ENCODE measurements at places on chromosomes 5 and 9. TPM values are rescaled to one million over a fixed set of nuclear protein-coding genes. Genes with fewer than 3 reads are reported as not detected.

DNA sequence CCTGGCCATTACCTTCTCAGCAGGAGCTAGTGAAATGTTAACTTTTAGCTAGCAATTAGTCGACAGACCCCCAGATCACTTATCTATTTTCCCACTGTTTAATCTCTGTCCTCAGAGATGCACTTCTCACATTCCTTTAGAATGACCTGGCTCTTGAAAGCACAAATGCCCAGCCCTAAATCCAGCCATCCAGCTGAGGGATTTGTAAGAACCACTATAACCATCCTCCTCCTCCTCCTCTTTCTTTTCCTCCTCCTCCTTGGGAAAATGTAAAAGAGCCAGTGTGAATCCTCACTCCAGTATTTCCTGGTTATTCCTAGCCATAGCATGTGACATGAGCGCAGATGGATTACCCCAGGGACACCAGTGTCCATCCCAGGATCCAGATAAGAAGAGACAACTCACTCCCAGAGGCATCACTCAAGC is 124.3 kb downstream of the ENC1 start:
- H3K36me3 ChIP-seq = peaks cover 6% of the 10 kb centered on the region
- no peaks in the 10 kb centered on the region for H3K27me3 ChIP-seq
- no peak overlapping the region for H3K27ac ChIP-seq
- DNase-seq = no peak

Gene IL31RA
- 2.4 TPM for total RNA-seq

- H3K36me3 ChIP-seq = peaks cover 34% of the 10 kb centered on the region
- no peaks in the 10 kb centered on the region for H3K27me3 ChIP-seq
Measured at GRCh38 chr5:62305358-62305714, 670 bp upstream of the KIF2A start.

DNA sequence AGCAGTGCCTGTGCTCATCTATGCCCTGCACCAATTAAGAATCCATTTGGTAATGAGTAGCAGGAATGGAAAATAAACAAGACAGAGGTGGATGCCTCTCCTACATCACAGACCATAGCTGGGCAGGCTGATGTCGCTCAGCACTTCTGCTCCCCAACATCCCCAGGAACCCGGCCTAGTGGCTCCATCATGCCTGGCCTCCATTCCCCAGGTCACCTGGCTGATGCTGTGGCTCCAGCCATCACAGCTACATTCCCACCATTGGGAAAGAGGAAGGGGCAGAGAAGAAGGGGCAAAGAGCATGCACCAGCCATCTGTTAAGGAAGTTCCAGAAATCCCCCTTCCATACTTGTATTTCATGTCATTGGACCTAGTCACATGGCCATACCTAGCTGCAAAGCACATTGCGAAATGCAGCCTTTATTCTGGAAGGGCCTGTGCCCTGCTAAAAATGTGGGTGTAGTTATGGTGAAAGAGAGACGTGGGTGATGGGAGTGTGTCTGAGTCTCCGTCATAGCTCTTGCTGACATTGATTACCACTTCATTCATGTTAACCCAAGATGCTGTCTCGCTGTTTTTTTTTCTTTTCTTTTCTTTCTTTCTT is 86.1 kb upstream of the ADAMTS2 start:
- no peak overlapping the region for H3K27ac ChIP-seq
- no peaks in the 10 kb centered on the region for H3K4me1 ChIP-seq
- no peaks in the 10 kb centered on the region for H3K36me3 ChIP-seq
- H3K4me3 ChIP-seq = no peak overlapping the region
- DNase-seq = no peak

- H3K4me3 ChIP-seq = no peak overlapping the region
- H3K4me1 ChIP-seq = no peaks in the 10 kb centered on the region
- no peak overlapping the region for H3K27ac ChIP-seq
- DNase-seq = no peak
- no peaks in the 10 kb centered on the region for H3K27me3 ChIP-seq
Measured at GRCh38 chr9:37085233-37085632, 35.1 kb upstream of the ZCCHC7 start.

- H3K27me3 ChIP-seq = no peaks in the 10 kb centered on the region
- H3K27ac ChIP-seq = no peak overlapping the region
- H3K4me1 ChIP-seq = no peaks in the 10 kb centered on the region
- H3K4me3 ChIP-seq = no peak overlapping the region
Measured at GRCh38 chr9:104082168-104082567, 11.9 kb upstream of the SMC2 start.

DNA sequence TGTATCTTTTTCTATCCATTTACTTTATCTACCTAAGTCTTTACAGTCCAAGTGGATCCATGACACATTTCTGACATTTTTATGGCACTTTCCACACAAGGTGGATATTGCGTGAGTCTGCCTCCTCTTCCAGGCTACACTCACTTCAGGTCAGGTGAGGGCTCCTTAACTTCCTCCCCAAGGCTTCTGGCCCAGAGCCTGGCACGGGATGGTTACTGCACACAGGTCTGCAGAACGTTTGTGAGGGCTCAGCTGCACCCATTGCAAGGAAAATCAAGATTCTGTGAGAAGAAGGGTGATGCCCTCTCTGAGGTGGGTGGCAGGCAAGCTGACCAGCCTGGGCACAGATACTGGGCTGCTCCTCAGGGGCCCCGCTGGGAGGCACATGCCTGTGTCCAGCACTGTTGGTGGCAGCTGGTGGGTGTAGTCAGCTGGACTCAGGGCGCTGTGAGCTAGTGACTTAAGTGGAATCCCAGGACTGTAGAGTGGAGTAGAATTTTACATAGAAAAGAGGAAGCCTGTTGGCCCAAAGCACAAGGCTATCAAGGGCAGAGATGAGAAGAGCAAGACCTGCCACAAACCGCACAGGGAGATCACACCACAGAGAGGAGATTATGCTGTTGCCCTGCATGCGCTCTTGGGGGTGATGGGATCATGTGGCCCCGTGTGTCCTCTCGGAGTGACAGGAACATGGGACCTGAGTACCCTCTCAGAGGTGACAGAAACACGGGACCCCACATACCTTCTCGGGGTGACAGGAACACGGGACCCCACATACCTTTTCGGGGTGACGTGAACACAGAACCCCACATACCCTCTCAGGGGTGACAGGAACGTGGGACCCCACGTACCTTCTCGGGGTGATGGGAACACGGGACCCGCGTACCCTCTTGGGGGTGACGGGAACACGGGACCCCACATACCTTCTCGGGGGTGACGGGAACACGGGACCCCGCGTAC is 21.3 kb downstream of the AHRR start:
- peaks cover 9% of the 10 kb centered on the region for H3K4me1 ChIP-seq
- DNase-seq = no peak
- H3K27me3 ChIP-seq = peaks cover 13% of the 10 kb centered on the region
- H3K27ac ChIP-seq = no peak overlapping the region

DNA sequence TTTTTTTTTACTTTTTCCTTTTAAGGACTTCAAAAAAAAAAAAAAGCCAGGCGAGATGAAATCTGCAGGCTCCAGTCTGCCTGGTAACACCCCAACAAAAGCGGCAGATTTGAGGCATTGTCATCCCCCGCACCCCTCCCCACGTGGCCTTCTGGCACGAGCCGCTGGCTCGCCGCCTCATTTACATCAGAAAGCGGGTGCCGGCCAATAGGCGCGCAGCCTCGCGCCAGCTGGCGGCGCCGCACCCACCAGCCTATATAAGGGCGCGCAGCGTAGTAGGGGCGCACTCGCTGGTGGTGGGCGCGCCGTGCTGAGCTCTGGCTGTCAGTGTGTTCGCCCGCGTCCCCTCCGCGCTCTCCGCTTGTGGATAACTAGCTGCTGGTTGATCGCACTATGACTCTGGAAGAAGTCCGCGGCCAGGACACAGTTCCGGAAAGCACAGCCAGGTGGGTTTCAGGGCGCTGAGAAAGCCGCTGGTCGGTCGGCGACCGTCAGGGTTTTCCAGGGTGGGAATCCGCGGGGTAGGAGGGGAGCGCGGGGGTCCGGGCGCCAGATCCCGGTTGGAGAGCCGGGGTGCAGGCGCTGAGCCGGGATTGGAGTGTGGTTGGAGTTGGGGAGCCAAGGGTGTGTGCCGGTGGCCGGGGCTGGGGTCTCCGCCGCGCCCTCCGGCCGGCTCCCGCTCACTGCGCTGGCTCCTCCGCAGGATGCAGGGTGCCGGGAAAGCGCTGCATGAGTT is at the start of gene GADD45G:
GADD45G (plus strand) TSS at position 284 of the 736 bp plus-strand sequence; CDS start at position 394, 110 bp downstream.
- H3K27me3 ChIP-seq = peaks cover 4% of the 10 kb centered on the region
- H3K4me3 ChIP-seq = peak within 1 kb of the TSS; percentile 82
- DNase-seq = peak; percentile 50
- H3K27ac ChIP-seq = peak within 1 kb of the TSS; percentile 83
- peaks cover 32% of the 10 kb centered on the region for H3K36me3 ChIP-seq

- H3K36me3 ChIP-seq = no peaks in the 10 kb centered on the region
- H3K27me3 ChIP-seq = no peaks in the 10 kb centered on the region
- no peak overlapping the region for H3K27ac ChIP-seq
- DNase-seq = no peak
Measured at GRCh38 chr5:35269006-35269405, 38.7 kb upstream of the PRLR start.

Gene NR4A3
- total RNA-seq = 0.66 TPM

- DNase-seq = no peak
- H3K27ac ChIP-seq = no peak overlapping the region
- H3K4me3 ChIP-seq = no peak overlapping the region
- H3K27me3 ChIP-seq = peaks cover 30% of the 10 kb centered on the region
Measured at GRCh38 chr5:42020788-42021530, 95.9 kb downstream of the FBXO4 start.
